Astrocyte (in vitro differentiated cells and primary cell): ENCODE measurements at places on chromosomes 3 and 15. TPM values are rescaled to one million over a fixed set of nuclear protein-coding genes. Genes with fewer than 3 reads are reported as not detected.

The GHRL gene
- not detected in 2 replicates for total RNA-seq

The MAGEL2 gene
- total RNA-seq: 8.1 and 8.6 TPM in 2 replicates

The CHDH gene
- total RNA-seq: 0.22 and 0.48 TPM in 2 replicates

The LRRC49 gene
- total RNA-seq: 4.7 and 6.8 TPM in 2 replicates

The CMTM7 gene
- 19.7 and 23.9 TPM in 2 replicates for total RNA-seq

The DPPA2 gene
- total RNA-seq: 0.48 and 0.89 TPM in 2 replicates

The KLF15 gene
- 0.29 and 0.34 TPM in 2 replicates for total RNA-seq

The GABRA5 gene
- 5.9 and 7.9 TPM in 2 replicates for total RNA-seq

The STAB1 gene
- total RNA-seq: 0.39 TPM in 1 of 2 replicates, not detected in the other

DNA sequence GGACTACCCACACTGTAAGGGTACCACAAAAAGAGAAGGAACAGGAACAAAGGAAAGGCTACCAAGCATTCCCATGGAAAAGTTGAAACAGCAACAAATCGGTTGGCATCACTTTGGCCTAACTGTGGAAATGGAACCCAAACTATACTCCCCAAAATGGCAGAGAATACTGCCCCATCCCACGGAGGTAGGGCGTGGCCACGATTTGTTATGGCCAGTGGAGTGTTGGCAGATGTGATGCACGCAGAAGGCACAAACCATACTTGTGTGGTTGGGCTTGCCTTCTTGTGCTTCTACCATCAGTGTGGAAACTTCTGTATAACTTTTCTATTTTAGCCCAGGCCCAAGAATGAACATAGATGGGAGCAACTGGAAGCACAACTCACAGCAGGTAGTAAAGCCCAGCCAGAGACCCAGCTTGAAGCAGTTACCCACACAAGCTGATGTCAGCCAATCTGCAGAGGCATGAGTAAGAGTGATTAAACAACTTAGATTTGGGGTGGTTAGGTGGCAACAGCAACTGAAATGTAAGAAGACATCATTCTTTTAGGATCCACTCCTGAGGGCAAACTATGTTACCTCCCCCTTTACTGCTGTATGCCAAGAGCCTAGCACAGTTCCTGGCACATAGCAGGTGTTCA, 64.1 kb downstream of the BTD start:
- DNase-seq: no peak
- no peaks in the 10 kb centered on the region for H3K27me3 ChIP-seq
- peaks cover 28% of the 10 kb centered on the region for H3K36me3 ChIP-seq

GRCh38 chr3:3109407-3110298, 521 bp downstream of the IL5RA start:
- no peaks in the 10 kb centered on the region for H3K4me1 ChIP-seq
- no peak overlapping the region for H3K4me3 ChIP-seq
- no peaks in the 10 kb centered on the region for H3K36me3 ChIP-seq
- no peak overlapping the region for H3K27ac ChIP-seq

GRCh38 chr3:181952221-181952620, 240.5 kb downstream of the SOX2 start:
- H3K27ac ChIP-seq: no peak overlapping the region
- H3K4me3 ChIP-seq: no peak overlapping the region
- H3K27me3 ChIP-seq: no peaks in the 10 kb centered on the region
- H3K36me3 ChIP-seq: no peaks in the 10 kb centered on the region
- H3K4me1 ChIP-seq: no peaks in the 10 kb centered on the region

DNA sequence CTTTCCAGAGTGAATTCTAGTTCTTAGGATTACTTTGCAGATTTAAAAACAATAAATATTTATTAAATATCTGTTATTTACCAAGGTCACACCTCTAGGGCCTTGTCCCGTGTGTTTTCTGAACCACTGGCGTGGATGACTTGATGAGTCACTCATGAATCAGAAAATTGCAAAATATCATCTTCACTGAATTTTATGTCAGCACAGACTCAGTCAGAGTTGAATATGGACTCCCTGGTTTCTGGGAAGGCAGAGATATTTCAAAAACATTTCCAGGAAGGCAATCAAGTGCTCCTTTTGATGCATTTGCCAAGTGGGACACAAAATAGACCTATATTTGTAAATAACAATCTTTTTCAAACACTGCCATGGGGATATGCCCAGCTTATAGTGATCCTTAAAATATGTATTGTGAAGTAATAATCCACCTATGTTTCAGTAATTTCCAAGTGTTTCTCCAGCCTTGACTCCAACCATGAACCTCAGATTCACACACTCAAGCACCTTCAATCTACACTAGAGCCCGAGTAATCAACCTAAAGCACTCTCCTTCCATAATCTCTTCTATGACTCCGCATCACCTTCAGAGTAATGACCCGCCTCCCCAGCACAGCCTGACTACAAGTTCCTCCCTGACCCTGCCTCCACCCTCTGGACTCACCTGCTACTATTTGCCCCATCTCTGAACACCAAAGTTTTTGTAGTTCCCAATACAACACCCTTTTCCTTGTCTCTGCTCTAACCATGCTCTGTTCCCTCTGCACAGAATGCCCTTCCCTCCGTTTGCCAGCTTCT, 24.3 kb downstream of the DPH3 start:
- no peak overlapping the region for H3K4me3 ChIP-seq
- no peaks in the 10 kb centered on the region for H3K36me3 ChIP-seq
- H3K4me1 ChIP-seq: peaks cover 11% of the 10 kb centered on the region
- peak; percentile 46 for DNase-seq
- no peaks in the 10 kb centered on the region for H3K27me3 ChIP-seq

- DNase-seq: peak; percentile 76
- no peaks in the 10 kb centered on the region for H3K36me3 ChIP-seq
- H3K27me3 ChIP-seq: no peaks in the 10 kb centered on the region
- H3K27ac ChIP-seq: peak overlapping the region; percentile 99
- peak overlapping the region; percentile 95 for H3K4me3 ChIP-seq
- peaks cover 25% of the 10 kb centered on the region for H3K4me1 ChIP-seq
Observed at GRCh38 chr15:42273900-42274701, 868 bp upstream of the TMEM87A start.

DNA sequence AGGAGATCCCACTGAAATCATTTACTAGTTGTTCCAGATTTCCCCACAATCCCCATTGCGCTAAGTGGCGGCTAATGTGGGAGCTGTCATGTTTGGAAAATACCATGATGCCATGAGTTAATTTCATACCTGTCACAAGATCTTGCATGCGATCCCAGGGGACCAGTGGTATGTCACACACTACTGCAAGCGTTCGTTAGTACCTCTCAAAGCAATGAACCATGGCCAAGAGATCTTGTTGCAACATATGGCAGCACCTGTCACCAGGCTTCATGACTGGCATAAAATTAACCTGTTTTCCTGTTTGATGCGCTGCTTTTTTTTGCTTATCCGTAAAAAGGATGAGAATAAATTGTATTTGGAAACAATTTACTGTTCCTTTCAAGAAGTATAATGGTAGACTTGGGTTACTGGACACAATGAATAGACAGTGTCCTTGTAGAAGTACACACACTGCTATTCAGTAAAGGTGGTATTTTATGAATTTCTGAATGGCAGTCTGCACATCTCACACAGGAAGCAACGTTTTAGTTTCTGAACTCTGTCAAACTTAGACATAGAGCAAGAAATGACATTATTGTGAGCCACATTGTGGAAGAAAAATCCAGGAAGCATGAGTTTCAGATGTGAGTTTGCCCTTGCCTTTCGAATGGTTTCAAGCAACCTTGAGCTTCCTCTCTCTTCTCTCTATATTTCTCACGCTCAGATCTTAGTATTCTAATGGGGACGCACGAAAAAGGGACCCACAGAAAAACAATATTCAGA, 81.9 kb downstream of the CHL1 start:
- H3K4me1 ChIP-seq: no peaks in the 10 kb centered on the region
- H3K36me3 ChIP-seq: no peaks in the 10 kb centered on the region
- no peak for DNase-seq

DNA sequence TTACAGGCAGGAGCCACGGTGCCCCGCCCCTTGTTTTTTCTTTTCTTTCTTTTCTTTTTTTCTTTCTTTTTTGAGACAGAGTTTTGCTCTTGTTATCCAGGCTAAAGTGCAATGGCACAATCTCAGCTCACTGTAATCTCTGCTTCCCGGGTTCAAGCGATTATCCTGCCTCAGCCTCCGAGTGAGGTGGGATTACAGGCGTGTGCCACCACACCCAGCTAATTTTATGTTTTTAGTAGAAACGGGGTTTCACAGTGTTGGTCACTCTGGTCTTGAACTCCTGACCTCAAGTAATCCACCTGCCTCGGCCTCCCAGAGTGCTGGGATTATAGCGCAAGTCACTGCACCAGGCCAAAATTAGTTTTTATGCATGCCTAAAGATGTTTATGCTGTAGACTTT, 2.5 kb downstream of the RPL35A start:
- peak overlapping the region; percentile 21 for H3K4me3 ChIP-seq
- no peak overlapping the region for H3K27ac ChIP-seq
- H3K4me1 ChIP-seq: peaks cover 48% of the 10 kb centered on the region
- no peaks in the 10 kb centered on the region for H3K27me3 ChIP-seq

- no peaks in the 10 kb centered on the region for H3K27me3 ChIP-seq
- no peaks in the 10 kb centered on the region for H3K36me3 ChIP-seq
- H3K27ac ChIP-seq: peak overlapping the region; percentile 40
- no peak overlapping the region for H3K4me3 ChIP-seq
- DNase-seq: peak; percentile 42
Observed at GRCh38 chr3:59820352-59820934, 770.6 kb upstream of the CFAP20DC start.

DNA sequence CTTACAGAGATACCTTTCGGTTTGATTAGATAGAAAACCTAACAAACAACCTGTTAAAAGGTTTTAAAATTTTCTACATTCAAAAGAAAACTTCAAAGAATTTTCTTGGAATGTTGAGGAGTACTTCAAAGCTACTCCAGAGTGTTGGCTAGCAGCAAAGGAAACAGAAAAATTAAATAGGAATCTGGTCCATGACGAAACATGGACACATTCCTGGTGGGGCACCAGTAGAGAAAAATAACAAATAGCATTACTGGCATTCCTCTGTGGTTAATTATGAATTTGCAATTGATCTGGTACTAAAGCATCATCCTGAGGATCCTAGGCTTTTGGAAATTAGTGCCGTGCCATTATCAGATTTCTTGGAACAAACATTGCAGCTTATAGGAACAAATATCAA, 59.5 kb upstream of the DPPA4 start:
- H3K4me3 ChIP-seq: no peak overlapping the region
- H3K27me3 ChIP-seq: no peaks in the 10 kb centered on the region
- H3K4me1 ChIP-seq: no peaks in the 10 kb centered on the region
- H3K27ac ChIP-seq: no peak overlapping the region
- H3K36me3 ChIP-seq: no peaks in the 10 kb centered on the region

GRCh38 chr15:69885173-69885955, 212.4 kb downstream of the TLE3 start:
- peak; percentile 23 for DNase-seq
- peaks cover 6% of the 10 kb centered on the region for H3K4me1 ChIP-seq
- H3K27me3 ChIP-seq: peaks cover 8% of the 10 kb centered on the region
- no peak overlapping the region for H3K27ac ChIP-seq
- no peaks in the 10 kb centered on the region for H3K36me3 ChIP-seq

- no peaks in the 10 kb centered on the region for H3K27me3 ChIP-seq
- H3K4me3 ChIP-seq: no peak overlapping the region
- H3K27ac ChIP-seq: peak overlapping the region; percentile 0
- peaks cover 27% of the 10 kb centered on the region for H3K4me1 ChIP-seq
Observed at GRCh38 chr15:39302936-39303335, 277.9 kb upstream of the THBS1 start.

GRCh38 chr15:85925649-85926237, 131.0 kb upstream of the KLHL25 start:
- H3K36me3 ChIP-seq: no peaks in the 10 kb centered on the region
- no peak overlapping the region for H3K4me3 ChIP-seq
- no peaks in the 10 kb centered on the region for H3K4me1 ChIP-seq
